Stimulated activated CD4-positive, alpha-beta T cell treated with anti-CD3 and anti-CD28 coated beads, Interleukin-15, amount 100 ng/mL, for 1 hour (primary cell): ENCODE measurements at places on chromosomes 7 and 10.
A peak's percentile ranks its signal among the peaks of the same experiment; 100 is the strongest.

GRCh38 chr10:13813550-13813949 is 226.8 kb downstream of the PRPF18 start:
- no peak for DNase-seq

GRCh38 chr7:101108961-101109360 is 17.9 kb upstream of the SERPINE1 start:
- DNase-seq, result no peak

DNA sequence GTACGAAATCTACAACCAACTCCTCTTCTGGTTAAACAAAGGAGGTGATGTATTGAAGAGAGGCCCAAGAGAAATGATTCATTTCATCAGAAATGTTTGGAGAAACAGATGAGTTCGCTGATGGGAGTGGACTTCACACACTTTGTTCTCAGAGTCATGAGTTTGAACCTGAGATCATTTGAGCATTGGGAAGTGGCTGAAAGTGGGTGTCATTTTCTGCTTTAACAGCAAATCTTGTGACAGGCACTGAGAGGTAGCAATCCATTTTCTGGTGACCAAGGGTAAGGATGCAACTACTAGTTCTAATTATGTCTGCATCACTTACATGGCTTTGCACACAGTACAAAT is 51.4 kb downstream of the RBM20 start:
- no peak for DNase-seq

DNA sequence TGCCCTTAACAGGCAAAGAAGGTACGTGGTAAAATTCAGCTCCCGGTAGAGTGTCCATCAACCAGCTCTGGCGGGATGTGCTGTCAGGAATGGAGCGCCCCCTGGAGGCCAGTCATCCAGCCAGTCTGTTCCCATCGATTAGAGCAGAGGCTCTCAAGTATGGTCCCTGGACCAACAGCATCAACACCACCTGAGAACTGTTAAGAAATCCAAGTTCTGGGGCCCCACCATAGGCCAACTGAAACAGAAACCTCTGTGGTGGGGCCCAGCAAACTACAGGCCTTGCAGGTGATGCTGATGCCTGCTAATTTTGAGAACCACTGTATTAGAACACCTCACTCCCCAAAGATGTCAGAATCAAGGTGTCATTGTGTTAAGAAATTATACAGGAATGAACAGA is 109.2 kb downstream of the DPY19L1 start:
- DNase-seq, result peak; percentile 22

- no peak for DNase-seq
Measured at GRCh38 chr7:157860406-157860805, 523.6 kb downstream of the DNAJB6 start.

- DNase-seq, result no peak
Measured at GRCh38 chr7:25855854-25856782, 295.9 kb upstream of the NFE2L3 start.

GRCh38 chr10:118629211-118629610 is 33.8 kb upstream of the PRLHR start:
- DNase-seq, result no peak

GRCh38 chr7:37820708-37821468 is 27.5 kb upstream of the NME8 start:
- DNase-seq, result no peak

- DNase-seq, result no peak
Measured at GRCh38 chr10:122102146-122102868, 113.3 kb downstream of the TACC2 start.

- no peak for DNase-seq
Measured at GRCh38 chr7:31710171-31710570, 23.2 kb downstream of the PPP1R17 start.
